ENCODE measurements at places on chromosomes 4 and X.

GRCh38 chr4:26044524-26044923, 130.5 kb downstream of the SMIM20 start:
- no peak for DNase-seq

- no peak for DNase-seq
Observed at GRCh38 chr4:4831825-4832224, 27.6 kb upstream of the MSX1 start.

GRCh38 chr4:181688432-181688831, 554.8 kb upstream of the TENM3 start:
- no peak for DNase-seq

GRCh38 chr4:120557372-120557771, 365.2 kb downstream of the PRDM5 start:
- DNase-seq: no peak

- no peak for DNase-seq
Observed at GRCh38 chrX:138859421-138859820, 147.9 kb upstream of the FGF13 start.

Measured in NCI-H524 (cell line).